T-helper 2 cell treated with Interferon-gamma antibody and Interleukin-4, amounts not matched to agents 100 ng/mL and 5 ng/mL, for 36 hours (primary cell): ENCODE measurements at places on chromosomes 11 and 22. TPM values are rescaled to one million over a fixed set of nuclear protein-coding genes. Genes with fewer than 3 reads are reported as not detected.

Gene OMP
- total RNA-seq: not detected in 2 replicates

Gene APOA4
- not detected in 2 replicates for total RNA-seq

Gene RASD2
- total RNA-seq: not detected in 2 replicates

Gene CELSR1
- total RNA-seq: 0.41 and 0.43 TPM in 2 replicates

Gene OR2D2
- 0.27 TPM in 1 of 2 replicates, not detected in the other for total RNA-seq

Gene HBG2
- not detected in 2 replicates for total RNA-seq

Gene CYP2D6
- total RNA-seq: 4.5 and 5.8 TPM in 2 replicates

Gene PLAAT4
- 105 and 109 TPM in 2 replicates for total RNA-seq

Gene CCDC15
- 9.3 and 9.5 TPM in 2 replicates for total RNA-seq

Gene KREMEN1
- total RNA-seq: 0.05 and 0.23 TPM in 2 replicates

Gene CNIH2
- 1.5 and 1.6 TPM in 2 replicates for total RNA-seq

Gene CACNA1I
- 3.9 and 4.0 TPM in 2 replicates for total RNA-seq

Gene TRIM21
- total RNA-seq: 58.3 and 63.3 TPM in 2 replicates

Gene LDLRAD3
- total RNA-seq: 1.0 and 1.1 TPM in 2 replicates

Gene LMNTD2
- total RNA-seq: 1.6 and 2.4 TPM in 2 replicates

Gene DCDC1
- total RNA-seq: 0.16 TPM in 1 of 2 replicates, not detected in the other

Gene KRTAP5-1
- total RNA-seq: not detected in 2 replicates

Gene OR51A2
- not detected in 2 replicates for total RNA-seq

Gene ADAMTS8
- not detected in 2 replicates for total RNA-seq

Gene MPZL2
- 3.8 and 5.2 TPM in 2 replicates for total RNA-seq
